ENCODE measurements at places on chromosomes 16 and 17.

DNA sequence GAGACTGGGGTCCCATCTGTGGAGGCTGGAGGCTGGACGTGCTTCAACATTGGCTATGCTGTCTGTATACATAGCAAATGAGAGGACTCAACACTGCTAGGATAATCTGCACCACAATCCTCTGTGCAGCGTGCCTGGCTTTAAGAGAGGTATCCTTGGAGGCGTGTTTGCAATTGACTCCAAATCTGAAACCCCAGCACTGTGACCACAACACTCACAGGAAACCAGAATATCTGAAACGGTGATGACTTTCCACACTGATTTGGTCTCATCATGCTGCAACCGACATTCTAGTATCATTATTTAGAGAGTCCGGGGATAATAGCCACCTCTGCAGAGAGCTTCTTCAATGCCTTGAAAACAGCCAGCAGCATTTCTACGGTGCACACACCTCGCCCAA lies 35.1 kb downstream of the TLE7 start:
- DNase-seq: no peak

- no peak for DNase-seq
Measured at GRCh38 chr17:74172700-74173099, 30.8 kb upstream of the RPL38 start.

- no peak for DNase-seq
Measured at GRCh38 chr16:86396422-86396821, 113.9 kb upstream of the FOXF1 start.

DNA sequence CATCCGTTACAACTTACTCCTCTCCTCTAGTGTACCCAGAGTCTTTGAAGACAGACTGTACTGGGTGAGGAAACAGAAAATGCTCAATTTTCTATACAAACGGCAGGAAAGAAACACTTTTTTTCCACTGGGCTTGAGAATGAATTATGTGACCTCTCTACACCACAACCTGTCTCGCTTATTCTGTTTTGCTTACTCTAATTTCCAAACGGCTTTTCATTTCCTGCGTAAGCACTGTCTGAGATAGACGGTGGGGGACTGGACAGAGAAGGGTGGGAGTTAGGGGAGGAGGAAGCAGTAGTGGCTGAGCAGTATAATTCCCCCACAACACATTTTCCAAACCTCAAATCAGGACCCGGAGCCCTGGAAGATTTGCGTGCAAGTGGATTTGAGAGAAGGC lies 191.4 kb upstream of the SDK2 start:
- no peak for DNase-seq

- no peak for DNase-seq
Measured at GRCh38 chr16:47019568-47019967, 46.1 kb upstream of the DNAJA2 start.

DNA sequence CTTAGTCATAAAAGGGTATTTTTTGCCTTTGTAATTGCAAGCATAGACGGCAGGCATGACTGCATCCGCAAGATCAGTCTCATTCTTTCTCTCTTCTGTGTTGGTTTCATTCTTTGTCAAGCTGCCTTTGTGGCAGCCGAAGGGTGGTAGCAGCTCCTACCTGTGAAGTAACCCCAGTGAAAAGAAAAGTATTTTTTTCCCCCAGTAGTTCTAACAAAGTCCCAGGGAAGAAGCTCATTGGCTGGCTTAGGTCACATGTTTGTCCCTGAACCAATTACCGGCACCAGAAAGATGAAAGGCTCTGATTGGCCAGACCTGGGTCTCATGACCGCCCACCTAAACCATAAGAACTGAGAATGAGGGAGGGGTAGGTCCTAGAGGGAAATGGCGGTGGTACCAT lies 110.7 kb downstream of the RAP1GAP2 start:
- no peak for DNase-seq

Measured in T1000 (cell line).